ENCODE measurements at places on chromosomes 3 and 15. TPM values are rescaled to one million over a fixed set of nuclear protein-coding genes. Genes with fewer than 3 reads are reported as not detected.

Gene CYFIP1
- total RNA-seq: 95.4 TPM

Gene KLHL40
- total RNA-seq: not detected

Gene CCK
- total RNA-seq: 4.6 TPM

Gene AGBL1
- total RNA-seq: 0.06 TPM

Gene GOLGA6L25
- not detected for total RNA-seq

DNA sequence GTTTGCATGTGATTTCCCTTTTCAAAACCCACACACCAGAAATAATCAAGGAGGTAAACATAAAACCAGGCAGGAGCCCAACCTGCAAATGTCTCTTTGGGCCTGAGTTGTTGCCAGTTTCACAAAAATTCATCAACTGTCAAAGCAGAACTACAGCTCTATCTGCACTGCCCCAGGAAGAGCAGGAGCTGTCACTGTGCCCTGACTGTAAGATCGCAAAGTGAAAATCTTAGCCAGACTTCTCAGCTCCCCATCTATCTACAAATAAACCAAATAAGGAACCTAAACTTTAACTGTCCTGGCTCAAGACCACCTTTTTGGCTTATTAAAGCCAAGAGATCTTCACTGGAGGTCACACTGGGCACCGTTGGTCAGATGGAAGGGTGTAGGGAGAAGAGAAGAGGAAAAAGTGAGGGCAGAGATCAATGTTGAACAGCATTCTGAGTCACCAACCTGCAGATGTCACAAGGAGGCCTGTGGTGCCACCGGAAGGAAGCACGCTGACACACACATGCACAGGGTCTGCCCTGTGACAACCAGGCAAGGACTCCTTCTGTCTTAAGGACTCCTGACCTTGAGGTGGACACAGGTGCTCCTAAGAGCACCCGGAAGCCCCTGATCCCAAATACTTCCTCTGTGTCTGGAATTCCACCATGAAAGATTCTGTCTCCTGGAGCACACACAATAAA lies 58.7 kb downstream of the RPN1 start:
- DNase-seq: no peak

GRCh38 chr15:64642875-64643274 lies 132.5 kb downstream of the RBPMS2 start:
- no peak for DNase-seq

DNA sequence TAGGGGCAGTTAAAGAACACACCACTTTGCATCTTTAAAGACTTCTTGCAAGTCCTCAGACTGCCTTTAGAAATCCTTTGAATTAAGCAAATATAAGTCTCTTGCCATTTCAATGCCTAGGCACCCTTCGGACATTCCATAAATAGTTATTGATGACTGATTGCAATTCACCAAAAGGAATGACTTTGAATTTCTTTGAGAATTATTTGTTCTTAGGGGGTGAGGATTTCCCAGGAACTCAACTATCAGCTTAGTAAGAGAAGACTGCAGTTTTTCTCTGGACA lies 495 bp upstream of the MYEF2 start:
- DNase-seq: no peak

GRCh38 chr3:13493867-13494441 lies 13.8 kb downstream of the HDAC11 start:
- DNase-seq: no peak

- DNase-seq: no peak
These were observed 16.3 kb upstream of the LRRFIP2 start for GRCh38 chr3:37190667-37191066.

DNA sequence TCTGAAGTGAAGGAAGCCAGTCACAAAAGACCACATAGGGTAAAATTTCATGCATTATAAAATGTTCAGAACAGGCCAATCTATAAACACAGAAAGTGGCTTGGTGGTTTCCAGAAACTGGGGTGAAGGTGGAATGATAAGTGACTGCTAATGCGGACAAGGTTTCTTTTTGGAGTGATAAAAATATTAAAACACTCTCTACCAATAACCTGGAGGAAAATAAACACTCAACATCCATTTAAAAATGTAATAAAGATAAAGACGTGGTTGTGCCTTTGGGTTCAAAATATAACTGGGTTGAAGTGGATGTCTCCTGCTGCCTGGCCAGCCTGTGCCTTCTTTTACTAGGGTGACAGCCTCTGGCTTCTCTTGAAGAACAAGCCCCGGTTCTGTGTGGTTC lies 70.9 kb upstream of the GCNT3 start:
- DNase-seq: no peak

GRCh38 chr15:43883571-43883970 lies 56.8 kb downstream of the WDR76 start:
- DNase-seq: no peak

- DNase-seq: no peak
These were observed 26.6 kb downstream of the DCP1A start for GRCh38 chr3:53320697-53321096.

- DNase-seq: no peak
These were observed 93.8 kb upstream of the UBE2E1 start for GRCh38 chr3:23711916-23712494.

All from esophagus muscularis mucosa (tissue), 4 donors.